H9 (cell line): ENCODE measurements at places on chromosomes 13 and 19.

GRCh38 chr19:16628984-16629691, 1.1 kb upstream of the MED26 start:
- H3K27ac ChIP-seq = no peak overlapping the region
- no peaks in the 10 kb centered on the region for H3K27me3 ChIP-seq
- peaks cover 17% of the 10 kb centered on the region; the same call in 1 of the 2 replicates for H3K36me3 ChIP-seq
- DNase-seq = no peak

DNA sequence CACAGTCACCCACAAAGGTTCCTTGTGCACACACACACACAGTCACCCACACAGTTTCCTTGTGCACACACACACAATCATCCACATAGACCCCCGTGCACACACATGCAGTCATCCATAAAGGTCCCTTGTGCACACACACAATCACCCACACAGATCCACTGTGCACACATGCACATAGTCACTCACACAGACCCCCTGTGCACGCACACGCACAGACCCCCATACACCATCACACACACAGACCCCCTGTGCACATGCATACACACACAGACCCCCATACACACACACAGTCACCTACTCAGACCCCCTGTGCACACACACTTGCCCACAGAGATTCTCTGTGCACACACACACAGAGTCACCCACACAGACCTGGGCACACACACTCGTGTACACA, 107.1 kb downstream of the HSPH1 start:
- no peaks in the 10 kb centered on the region for H3K27me3 ChIP-seq
- H3K4me3 ChIP-seq = no peak overlapping the region
- no peaks in the 10 kb centered on the region for H3K4me1 ChIP-seq
- H3K27ac ChIP-seq = no peak overlapping the region
- no peak for DNase-seq

DNA sequence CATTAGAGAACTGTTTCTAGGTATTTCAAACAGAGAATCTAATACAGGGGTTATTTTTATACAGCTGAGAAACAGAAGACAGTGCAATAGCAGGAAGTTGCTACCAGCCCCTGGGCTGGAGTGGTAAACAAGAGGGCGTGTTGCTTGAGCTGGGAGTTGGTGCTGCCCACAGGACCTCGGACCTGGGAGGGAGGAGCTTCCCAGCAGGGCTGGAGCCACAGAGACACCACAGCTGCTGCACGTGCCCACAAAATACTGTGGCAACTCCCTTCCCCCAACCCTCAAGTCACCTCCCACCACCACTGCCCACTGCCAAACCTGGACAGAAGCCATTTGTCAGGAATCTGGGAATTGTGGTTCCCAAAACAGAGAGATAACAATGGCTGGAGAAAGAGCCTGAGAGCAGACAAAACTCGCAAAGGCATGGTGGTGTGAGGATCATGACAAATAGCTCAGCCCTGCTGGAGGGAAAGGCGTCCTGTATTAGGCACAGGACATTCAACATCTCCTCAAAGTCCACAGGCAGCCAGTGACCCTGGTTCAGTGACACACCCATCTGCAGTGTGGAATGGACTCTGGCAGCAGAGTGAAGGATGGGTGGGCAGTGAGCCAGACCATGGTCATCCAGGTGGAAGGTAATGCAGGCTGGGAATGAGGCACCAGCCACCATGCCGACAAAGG, 57.2 kb downstream of the SPATA13 start:
- H3K36me3 ChIP-seq = peaks cover 2% of the 10 kb centered on the region; the same call in 1 of the 3 replicates
- H3K27ac ChIP-seq = no peak overlapping the region
- no peak overlapping the region for H3K4me3 ChIP-seq

GRCh38 chr13:43405457-43405856, 381.3 kb downstream of the ENOX1 start:
- no peaks in the 10 kb centered on the region for H3K36me3 ChIP-seq
- no peaks in the 10 kb centered on the region for H3K27me3 ChIP-seq
- H3K27ac ChIP-seq = no peak overlapping the region
- no peak for DNase-seq
- no peaks in the 10 kb centered on the region for H3K4me1 ChIP-seq

- DNase-seq = no peak
- H3K4me3 ChIP-seq = peak overlapping the region; percentile 68; the same call in 2 of the 3 replicates
- no peak overlapping the region for H3K27ac ChIP-seq
- peaks cover 8% of the 10 kb centered on the region; the same call in 1 of the 2 replicates for H3K4me1 ChIP-seq
- H3K36me3 ChIP-seq = no peaks in the 10 kb centered on the region; the same call in 1 of the 3 replicates
These were observed 757 bp upstream of the CLEC11A start for GRCh38 chr19:50722201-50723013.

- no peak for DNase-seq
- no peaks in the 10 kb centered on the region for H3K27me3 ChIP-seq
- H3K36me3 ChIP-seq = no peaks in the 10 kb centered on the region
These were observed 82.0 kb downstream of the FRY start for GRCh38 chr13:32113532-32113931.

GRCh38 chr19:11814700-11815035, 595 bp downstream of the ZNF440 start:
- no peaks in the 10 kb centered on the region for H3K4me1 ChIP-seq
- H3K27ac ChIP-seq = no peak overlapping the region
- H3K36me3 ChIP-seq = no peaks in the 10 kb centered on the region

DNA sequence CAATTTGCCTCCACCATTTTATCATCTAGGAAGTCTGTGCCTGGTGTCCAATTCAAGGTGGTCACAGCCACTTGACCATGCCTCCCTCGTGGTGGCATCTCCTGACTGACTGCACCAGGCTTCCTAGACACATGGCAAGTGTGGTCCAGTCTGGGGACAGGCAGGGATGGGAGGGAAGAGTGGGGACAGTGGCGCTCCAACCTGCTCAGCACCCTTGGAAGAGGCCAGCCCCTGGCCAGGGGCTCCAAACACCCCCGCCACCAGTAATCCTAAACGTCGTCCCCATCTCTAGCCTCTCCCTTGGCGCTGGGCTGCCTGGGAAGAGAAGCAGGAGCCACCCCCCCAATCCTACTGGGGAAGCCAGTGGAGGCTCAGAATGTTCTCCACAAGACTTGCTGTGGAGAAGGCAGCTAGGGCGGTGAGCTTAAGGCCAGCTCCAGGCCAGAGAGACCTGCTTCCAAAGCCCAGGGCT, 2.7 kb downstream of the RPL36 start:
- H3K27ac ChIP-seq = no peak overlapping the region
- DNase-seq = peak; percentile 30
- H3K27me3 ChIP-seq = no peaks in the 10 kb centered on the region
- no peaks in the 10 kb centered on the region for H3K4me1 ChIP-seq

- no peaks in the 10 kb centered on the region; the same call in 1 of the 2 replicates for H3K27me3 ChIP-seq
- H3K36me3 ChIP-seq = no peaks in the 10 kb centered on the region
- no peak for DNase-seq
- no peak overlapping the region for H3K27ac ChIP-seq
These were observed 4.7 kb upstream of the TMPRSS9 start for GRCh38 chr19:2355168-2356035.

DNA sequence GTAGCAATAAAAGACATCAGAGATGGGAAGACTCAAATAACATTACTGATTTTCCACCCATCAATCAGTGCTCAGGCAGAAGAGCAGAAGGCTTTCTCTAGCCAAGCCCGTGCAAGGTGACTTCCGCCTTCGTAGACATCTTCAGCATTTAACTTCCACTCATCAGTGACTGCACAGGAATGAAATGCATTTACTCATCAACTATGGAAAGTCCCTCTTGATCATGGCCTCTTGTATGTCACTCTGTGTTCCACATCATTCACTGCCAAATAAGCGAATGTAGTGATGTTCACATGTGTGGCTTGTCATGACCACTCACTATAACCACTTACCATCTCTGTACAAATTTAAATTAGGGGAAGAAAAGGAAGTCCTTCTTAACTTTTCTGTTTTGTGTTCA, 49.4 kb downstream of the SACS start:
- DNase-seq = no peak
- no peaks in the 10 kb centered on the region for H3K27me3 ChIP-seq
- no peaks in the 10 kb centered on the region for H3K36me3 ChIP-seq
- no peak overlapping the region for H3K4me3 ChIP-seq
- no peaks in the 10 kb centered on the region; the same call in 1 of the 2 replicates for H3K4me1 ChIP-seq

DNA sequence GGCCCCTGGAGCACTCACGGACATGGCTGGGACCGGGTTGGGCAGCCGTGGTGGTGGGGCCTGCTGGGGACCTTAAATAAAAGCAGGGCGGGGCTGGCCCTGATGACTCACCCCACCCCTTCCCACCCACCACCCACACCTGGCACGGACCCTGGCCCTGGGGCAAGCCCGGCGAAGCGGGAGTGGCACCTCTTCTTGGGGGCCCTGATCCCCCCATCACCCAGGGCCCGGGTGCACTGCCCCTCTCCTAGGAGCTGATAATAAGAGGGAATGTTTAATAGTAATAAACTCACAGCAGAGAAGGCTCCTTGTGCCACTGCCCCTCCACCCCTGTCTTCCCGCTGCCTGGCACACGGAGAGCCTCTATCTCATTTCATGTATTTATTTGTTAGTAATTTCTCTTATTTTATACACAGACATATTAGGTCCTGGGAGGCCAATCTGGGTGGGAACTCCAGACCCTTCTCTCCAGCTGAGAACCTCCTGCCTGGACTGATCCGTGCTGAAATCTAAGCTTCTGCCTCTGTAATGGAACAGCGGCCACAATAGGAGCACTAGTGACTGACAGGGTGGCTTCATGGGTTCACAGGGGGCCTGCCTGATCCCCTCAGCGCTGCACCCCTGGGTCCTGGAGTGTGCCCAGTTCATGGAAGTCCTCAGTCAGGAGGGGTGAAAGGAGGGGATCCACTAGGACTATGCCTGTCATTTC, at the start of gene LGALS7:
Gene LGALS7, minus strand, starts transcription at position 49 of the 709 bp plus-strand sequence. Its CDS starts 25 bp downstream, at position 24.
- no peaks in the 10 kb centered on the region for H3K36me3 ChIP-seq
- no peaks in the 10 kb centered on the region for H3K27me3 ChIP-seq
- no peak for DNase-seq

- H3K4me1 ChIP-seq = no peaks in the 10 kb centered on the region; the same call in 1 of the 2 replicates
- no peaks in the 10 kb centered on the region for H3K27me3 ChIP-seq
- peak; percentile 62 for DNase-seq
- H3K36me3 ChIP-seq = peaks cover 3% of the 10 kb centered on the region; the same call in 1 of the 3 replicates
These were observed 25.9 kb downstream of the MPND start for GRCh38 chr19:4369109-4369887.

- no peak for DNase-seq
- H3K27me3 ChIP-seq = no peaks in the 10 kb centered on the region
- no peak overlapping the region for H3K27ac ChIP-seq
- H3K4me1 ChIP-seq = no peaks in the 10 kb centered on the region
These were observed 52.0 kb upstream of the SPACA7 start for GRCh38 chr13:112324116-112324515.

GRCh38 chr13:46288570-46289259, 77.0 kb downstream of the LRRC63 start:
- H3K4me1 ChIP-seq = no peaks in the 10 kb centered on the region; the same call in none of the 2 replicates
- DNase-seq = no peak
- H3K27me3 ChIP-seq = no peaks in the 10 kb centered on the region
- H3K27ac ChIP-seq = no peak overlapping the region

GRCh38 chr19:42032431-42032830, 37.6 kb downstream of the GRIK5 start:
- peaks cover 6% of the 10 kb centered on the region; the same call in 1 of the 2 replicates for H3K4me1 ChIP-seq
- peak; percentile 55 for DNase-seq
- no peaks in the 10 kb centered on the region for H3K27me3 ChIP-seq
- H3K27ac ChIP-seq = peak overlapping the region; percentile 73

DNA sequence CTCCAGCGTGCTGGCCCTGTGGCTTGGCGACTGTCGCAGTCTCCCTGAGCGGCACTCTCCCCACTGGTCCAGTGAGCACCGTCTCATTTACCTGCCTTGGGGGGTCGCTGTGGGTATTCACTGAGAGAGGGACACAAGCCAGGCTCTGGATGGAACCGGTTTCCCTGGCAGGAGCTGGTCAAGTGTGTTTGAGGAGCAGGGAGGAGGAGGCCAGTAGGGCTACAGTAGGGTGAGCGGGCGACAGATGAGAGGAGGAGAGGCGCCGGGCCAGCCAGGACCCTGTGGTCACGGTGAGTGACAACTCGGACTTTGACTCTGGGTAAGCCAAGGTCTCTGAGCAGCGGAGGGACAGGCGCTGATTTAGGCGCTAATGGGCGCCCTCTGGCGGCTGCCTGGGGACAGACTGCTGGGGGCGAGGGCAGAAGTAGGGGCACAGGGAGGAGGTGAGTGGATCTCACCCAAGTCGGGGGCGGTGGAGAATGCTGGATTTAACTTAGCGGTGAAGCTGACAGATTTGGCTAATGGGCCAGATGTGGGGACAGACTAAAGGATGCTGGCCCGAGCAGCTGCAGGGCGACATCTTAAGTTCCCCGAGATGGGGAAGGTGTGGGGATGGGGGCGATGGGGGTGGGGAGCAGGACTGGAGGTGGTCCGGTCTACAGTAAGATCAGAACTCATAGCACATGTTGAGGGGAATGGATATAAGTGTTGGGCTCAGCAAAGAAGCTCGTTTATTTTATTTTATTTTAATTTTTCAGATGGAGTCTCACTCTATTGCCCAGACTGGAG, 4.7 kb upstream of the PRMT1 start:
- H3K4me1 ChIP-seq = peaks cover 2% of the 10 kb centered on the region; the same call in 1 of the 2 replicates
- peaks cover 35% of the 10 kb centered on the region for H3K36me3 ChIP-seq
- H3K27me3 ChIP-seq = no peaks in the 10 kb centered on the region
- H3K4me3 ChIP-seq = peak overlapping the region; percentile 77
- H3K27ac ChIP-seq = no peak overlapping the region
- DNase-seq = peak; percentile 94

DNA sequence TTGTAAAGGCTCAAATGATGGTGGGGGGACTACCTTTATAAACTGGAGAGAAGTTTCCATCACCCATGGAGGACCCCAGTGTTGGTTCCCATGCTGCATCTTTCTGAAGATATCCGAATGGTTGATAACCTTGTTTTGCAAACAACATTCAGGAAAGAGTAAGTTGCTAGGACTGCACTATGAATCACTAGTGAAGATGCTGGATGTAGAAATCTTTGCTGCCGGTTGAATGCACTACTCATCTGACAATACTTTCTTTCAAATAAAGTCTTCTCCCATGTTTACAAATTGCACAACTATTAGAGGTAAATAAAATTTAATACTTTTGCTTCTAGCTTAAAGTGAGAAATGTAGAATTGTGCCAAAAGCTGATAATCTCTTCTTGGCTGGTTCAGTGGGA, 198.4 kb upstream of the SLITRK6 start:
- no peak for DNase-seq
- no peak overlapping the region for H3K4me3 ChIP-seq
- H3K27me3 ChIP-seq = no peaks in the 10 kb centered on the region
- H3K4me1 ChIP-seq = no peaks in the 10 kb centered on the region

DNA sequence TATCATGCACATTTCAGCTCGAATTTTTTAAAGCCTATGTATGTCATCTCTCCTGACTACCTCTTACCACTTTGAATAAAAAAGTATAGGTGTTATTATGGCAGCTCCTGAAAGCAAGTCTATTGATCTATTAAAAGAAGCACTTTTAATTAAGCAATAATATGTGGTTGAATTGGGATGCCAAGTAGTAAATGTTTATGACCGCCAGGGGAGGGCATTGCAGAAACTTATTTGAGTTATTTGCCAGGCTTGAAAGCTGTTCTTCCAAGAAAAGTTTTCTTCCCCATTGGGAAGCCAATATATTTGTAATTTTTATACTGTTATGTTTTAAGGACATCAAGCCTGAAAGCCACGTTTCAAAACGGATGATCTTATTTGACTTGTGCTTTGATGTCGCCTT, 88.1 kb upstream of the SOX21 start:
- H3K4me3 ChIP-seq = no peak overlapping the region
- no peaks in the 10 kb centered on the region for H3K4me1 ChIP-seq
- H3K27ac ChIP-seq = no peak overlapping the region
- H3K27me3 ChIP-seq = no peaks in the 10 kb centered on the region
